Foreskin fibroblast (primary cell): ENCODE measurements at places on chromosomes 2 and 18.

GRCh38 chr2:239386001-239386670 lies 14.7 kb downstream of the HDAC4 start:
- DNase-seq: no peak

DNA sequence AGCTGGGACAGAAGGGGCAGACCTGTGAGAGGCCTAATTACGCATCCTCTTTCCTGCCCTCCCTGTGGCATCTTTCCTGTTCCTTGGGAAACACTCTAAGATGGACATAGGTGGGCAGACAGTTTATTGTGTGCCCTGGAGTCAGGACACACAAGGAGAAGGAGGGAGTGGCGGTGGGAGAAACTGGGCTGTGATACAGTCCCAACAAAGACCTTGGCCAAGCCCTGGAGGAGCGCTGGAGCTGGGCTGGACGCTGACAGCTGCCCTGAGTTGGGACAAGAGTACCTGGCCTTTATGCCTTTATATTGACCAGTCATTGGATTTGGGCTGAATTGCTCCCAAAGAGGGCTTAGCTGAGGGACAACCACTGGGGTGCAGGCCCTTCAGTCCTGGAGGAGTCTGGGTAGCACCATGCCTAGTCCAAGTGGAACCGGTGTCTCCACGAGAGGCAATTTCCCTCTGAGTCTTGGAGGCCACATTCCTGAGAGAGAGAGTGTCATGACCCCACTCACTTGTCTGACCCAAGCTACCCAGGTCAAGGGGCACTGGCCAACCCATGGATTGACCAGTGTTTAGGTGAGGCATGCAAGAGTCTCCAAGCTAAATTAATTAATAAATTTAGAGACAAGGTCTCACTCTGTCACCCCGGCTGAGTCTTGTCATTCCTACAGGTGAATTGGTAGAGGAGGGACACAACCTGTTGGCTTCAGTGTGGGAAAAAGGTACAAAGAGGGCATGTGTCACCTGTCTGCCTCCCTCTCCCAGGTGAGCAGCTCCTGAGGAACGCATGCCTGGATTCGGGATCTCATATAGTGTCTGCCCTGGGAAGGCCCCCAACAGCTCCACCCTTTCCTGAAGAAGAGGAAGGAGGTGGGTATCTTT lies 107.1 kb upstream of the ST3GAL5 start:
- no peak for DNase-seq

DNA sequence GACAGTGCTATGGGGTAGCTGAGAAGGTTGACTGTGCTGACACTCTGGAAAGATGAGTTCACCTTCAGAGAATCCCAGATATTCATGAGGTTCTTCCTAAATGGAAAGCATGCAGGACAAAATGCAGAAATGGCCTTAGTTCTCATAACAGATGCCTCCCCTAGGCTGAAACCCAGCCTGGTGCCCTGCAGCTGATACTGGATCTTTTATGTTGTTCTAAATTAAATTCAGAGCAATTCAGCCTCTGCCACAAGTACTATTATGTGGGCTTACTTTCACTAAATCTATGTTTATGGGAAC lies 172.0 kb upstream of the SERPINE2 start:
- peak; percentile 29 for DNase-seq

GRCh38 chr18:59460072-59460420 lies 101.0 kb upstream of the LMAN1 start:
- peak; percentile 13 for DNase-seq

DNA sequence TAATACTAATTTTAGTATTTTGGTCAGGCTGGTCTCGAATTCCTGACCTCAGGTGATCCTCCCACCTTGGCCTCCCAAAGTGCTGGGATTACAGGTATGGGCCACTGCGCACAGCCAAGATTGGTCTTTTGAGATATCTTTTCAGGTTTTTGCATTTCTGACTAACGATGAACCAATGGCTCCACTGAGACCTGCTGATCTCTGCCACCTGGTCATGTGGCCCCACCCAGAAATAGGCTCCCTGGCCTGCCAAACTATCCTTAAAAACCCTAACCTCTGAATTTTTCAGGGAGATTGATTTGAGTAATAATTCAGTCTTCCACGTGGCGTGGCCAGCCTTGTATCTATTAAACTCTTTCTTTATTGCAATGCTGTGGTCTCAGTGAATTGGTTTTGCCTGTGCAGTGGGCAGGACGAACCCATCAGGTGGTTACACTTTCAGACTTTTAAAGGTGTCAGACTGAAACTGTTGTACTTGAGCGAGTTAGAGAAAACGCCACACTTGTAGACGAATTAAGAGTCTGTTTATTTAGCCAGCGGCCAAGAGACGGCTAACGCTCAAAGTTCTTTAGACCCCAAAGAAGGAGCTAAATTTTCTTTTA lies 85.8 kb upstream of the MSH6 start:
- DNase-seq: no peak

GRCh38 chr2:238260883-238261282 lies 21.0 kb upstream of the HES6 start:
- DNase-seq: no peak

- peak; percentile 58 for DNase-seq
Observed at GRCh38 chr2:218404351-218405085, 4.8 kb downstream of the CTDSP1 start.

- no peak for DNase-seq
Observed at GRCh38 chr2:6872394-6872793, 5.2 kb upstream of the RSAD2 start.

- DNase-seq: no peak
Observed at GRCh38 chr2:43199492-43200488, 26.6 kb downstream of the ZFP36L2 start.

DNA sequence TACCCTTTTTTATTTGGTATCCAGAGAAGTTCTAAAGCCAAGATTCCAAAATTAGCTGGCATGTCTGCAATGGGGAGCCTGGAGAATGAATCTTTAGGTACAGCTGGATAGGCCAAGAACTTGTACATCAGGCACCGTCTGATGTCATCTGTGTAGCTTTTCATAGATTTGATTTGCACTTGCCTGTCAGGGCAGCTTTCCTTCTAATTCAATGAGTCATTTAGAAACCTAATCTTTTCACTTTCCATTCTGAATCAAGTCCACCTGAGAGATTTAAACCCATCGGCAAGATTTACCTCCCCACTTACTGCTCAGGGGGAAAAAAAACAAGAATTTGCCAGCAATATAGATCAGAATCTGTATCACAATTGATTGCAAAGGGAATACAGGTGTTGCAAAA lies 60.9 kb upstream of the ACAA2 start:
- DNase-seq: no peak

- DNase-seq: no peak
Observed at GRCh38 chr2:12192762-12193161, 446.3 kb downstream of the LPIN1 start.

- DNase-seq: no peak
Observed at GRCh38 chr2:146850746-146851145, 994.1 kb upstream of the ACVR2A start.

- DNase-seq: no peak
Observed at GRCh38 chr2:153291718-153292117, 186.8 kb downstream of the RPRM start.

DNA sequence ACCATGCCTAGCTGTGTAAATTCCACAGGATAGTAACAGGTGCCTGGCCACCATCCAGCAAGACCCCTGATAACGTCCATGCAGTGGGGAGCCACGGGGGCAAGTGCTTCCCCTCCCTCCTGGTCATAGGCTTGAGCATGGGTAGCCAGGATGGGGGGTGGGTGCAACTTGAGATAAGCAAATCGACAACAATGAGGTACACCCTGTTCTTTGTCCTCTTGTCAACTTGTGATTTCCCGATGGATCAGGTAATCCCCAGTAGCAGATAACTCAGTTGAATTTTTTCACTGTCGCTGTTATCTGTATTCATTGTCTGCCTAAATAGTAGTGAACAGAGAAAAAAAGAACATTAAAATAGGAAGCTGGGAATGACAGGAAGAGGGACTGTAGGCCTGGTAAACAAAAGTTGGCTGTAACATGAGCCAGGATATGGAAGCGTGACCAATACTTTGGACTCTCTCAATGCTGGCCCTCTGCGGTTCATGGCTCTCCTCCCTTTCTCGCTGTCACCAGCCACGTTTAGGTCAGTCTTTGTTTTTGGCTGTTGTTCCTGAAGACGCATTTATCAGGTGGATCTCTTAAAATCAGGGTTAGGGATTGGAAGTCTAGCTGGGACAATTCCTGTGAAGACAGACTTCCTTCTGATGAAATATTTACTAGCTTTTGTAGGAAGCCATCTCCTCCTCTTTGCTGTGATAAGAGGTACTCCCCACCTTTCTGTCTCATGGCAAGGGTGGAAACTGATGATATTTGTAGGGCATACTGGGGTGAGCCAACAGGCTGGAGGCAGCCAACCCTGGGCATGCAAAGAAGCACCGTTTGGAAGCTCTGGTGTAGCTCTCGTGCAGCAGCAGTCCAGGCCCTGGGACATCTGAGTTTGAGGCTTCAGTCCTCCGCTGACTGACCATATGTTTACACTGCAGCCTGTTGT lies 42.4 kb downstream of the TCF7L1 start:
- peak; percentile 66 for DNase-seq

- no peak for DNase-seq
Observed at GRCh38 chr2:100142393-100142792, at the start of gene AFF3. TSS of gene AFF3 (minus strand) at chr2:100142590. CDS start at chr2:100104454, 38,136 bp downstream.

- DNase-seq: no peak
Observed at GRCh38 chr2:232335859-232336215, 42.7 kb upstream of the ALPP start.

DNA sequence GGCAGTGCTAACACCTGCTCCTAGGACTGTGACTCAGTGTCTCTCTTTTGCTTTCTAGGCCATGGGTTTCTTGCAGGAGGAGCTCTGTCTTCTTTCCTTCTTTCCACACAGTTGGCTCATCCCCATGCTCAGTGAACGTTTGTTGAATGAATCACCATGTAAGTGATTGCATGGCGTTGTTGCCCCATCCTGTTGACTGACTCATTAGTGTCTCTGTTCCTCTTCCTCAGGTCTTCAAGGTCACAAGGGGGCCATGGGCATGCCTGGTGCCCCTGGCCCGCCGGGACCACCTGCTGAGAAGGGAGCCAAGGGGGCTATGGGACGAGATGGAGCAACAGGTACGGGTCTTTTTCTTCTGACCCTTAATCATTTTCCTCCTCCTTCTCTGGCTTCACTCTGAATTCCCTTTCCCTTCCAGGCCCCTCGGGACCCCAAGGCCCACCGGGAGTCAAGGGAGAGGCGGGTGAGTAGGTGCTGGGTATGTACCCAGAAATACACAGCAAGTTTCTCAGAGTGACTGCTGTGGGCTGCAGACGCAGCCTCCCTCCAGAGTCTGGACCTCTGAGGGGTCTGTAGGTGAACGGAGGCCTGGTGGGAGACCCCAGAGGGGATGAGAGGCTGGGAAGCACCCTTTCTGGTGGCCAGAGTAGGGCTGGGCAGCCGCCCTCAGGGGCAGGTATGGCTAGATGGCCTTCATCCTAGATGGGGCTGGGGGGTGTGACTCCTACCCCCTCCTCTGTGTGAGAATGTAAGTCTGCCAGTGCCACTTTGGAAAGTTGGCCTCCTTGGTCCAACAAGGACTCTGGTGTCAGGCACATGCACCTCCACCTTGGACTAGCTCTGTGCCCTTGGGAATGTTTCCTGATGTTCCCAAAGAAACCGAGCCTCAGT lies 32.4 kb downstream of the MARCO start:
- DNase-seq: peak; percentile 44

DNA sequence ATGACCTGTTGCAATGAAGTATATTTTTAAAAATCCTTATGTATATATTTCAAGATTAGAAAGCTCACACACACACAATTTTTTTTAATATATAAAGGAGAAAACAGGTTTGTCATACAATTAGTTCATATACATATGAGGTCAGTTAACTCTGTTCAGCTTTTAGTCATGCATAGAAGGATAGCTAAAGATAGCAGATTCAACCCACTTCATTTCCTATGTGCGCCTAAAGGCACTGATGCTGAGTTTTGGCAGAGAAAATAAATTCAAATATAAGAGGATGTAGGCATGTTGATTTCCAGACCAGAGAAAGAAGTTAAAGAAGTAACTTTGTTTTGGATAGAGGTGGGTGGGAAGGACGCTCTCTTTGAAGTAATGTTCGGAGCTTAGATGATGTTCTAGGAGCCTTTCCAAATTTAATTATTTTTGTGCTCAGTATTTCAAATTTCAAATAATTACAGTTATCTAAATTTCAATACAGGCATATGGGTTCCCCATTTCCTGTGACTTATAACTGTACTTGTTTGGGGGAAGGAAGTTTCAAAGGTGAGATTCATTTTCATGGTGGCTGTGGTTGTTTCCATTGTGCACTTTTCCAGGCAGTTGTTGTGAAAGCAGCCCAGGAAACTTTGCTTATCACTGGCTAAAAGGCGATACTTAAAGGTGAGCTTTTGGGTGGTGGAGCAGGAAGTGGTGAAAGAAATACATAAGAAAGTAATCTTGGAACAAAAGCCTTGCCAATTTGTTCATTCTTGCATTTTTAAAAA lies 523.4 kb upstream of the FANCL start:
- no peak for DNase-seq

GRCh38 chr2:12167525-12168317 lies 421.3 kb downstream of the LPIN1 start:
- DNase-seq: no peak

GRCh38 chr2:128384446-128384845 lies 65.8 kb upstream of the HS6ST1 start:
- DNase-seq: no peak

- peak; percentile 48 for DNase-seq
Observed at GRCh38 chr2:189265696-189266320, 86.2 kb upstream of the COL5A2 start.

- no peak for DNase-seq
Observed at GRCh38 chr2:71801556-71801955, 346.1 kb downstream of the CYP26B1 start.

GRCh38 chr2:157107877-157108276 lies 149.6 kb upstream of the GALNT5 start:
- DNase-seq: no peak

DNA sequence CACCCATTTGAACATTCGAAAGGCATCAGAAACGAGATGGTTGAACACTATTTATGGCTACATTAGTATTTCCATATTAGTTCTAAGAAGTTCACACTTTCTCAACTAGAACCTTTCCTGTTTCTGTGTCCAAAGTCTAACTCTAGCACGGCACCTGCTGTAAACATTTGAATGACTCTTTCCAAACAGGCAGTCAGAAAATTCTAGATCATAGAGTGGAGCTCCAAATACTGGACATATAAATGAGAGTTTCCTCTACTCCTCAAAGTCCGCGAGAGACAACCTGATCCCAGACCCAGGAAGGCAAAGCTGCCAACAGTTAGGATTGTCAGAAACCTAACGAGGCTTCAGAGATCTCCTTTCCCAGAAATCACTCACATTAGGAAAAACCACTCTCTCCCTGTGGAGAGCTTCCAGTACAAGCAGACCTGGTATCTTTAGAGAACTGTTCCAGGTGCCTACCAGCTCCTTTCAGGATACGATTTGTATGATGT lies 10.6 kb downstream of the RND3 start:
- DNase-seq: peak; percentile 46

DNA sequence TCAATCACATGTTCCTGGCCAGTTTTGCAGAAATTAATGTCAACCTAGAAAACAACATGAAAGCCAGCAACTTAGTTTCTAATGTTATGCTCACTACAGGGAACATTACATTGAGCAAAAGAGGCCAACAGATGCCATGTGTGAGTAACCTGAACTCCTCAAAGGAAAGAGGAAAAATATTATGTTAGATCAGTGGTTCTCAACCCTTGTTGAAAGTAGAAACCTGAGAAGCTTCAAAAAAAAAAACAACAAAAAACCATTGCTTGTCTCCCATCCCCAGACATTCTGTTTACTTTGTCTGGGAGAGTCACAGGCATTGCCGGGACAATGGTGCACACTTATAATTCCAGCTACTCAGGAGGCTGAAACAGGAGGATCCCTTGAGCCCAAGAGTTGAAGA lies 57.7 kb downstream of the METTL4 start:
- DNase-seq: peak; percentile 28
